ENCODE measurements at places on chromosomes 7 and 10. TPM values are rescaled to one million over a fixed set of nuclear protein-coding genes. Genes with fewer than 3 reads are reported as not detected.

DNA sequence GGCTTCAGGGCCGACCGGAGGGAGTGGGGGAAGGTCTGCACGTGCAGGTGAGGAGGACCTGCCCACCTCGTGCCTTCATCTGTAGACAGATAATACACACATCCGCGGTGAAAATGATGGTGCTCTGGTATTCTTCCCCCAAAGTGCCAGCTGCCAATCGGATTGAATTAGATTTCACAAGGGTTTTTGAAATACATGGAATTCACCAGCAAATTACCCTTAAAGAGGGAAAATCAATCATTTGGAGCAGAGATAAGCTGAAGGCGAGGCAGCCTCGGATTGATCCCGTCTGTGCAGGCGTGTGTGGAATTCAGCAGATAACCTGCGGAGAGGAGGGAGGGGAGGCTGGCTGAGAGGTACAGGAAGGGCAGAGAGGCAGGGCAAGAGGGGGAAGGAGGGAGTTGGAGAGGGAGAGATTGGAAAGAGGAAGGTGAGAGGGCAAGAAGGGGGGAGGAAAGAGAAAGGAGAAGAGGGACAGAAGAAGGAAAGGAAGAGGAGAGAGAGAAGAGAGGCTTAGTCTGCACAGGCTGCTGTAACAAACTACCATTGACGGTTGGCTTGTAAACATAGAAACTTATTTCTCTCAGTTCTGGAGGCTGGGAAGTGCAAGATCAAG, 84.2 kb downstream of the C10orf105 start:
- DNase-seq, result no peak

GRCh38 chr10:131909014-131909808, 8.4 kb downstream of the PPP2R2D start:
- DNase-seq, result no peak

- DNase-seq, result no peak
Measured at GRCh38 chr10:75803816-75804552, 372.6 kb downstream of the LRMDA start.

DNA sequence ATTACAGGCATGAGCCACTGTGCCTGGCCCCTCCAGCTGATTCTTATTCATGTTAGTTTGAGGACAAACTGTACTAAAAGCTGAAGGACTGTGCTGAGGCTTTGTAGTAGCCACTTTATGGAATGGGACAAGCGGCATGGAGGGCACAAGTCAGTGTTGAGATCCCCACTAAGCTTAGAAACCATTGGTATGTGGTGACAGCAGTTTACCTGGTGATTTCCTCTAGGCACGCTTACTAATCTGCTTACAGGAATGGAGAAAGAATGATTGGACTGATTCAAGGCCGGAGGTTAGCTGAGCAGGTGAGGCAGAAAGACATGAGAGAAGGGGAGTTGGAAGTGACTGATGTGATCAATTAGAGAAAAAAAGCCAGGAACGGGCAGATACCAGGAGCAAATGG, 3.7 kb downstream of the ZNF398 start:
- DNase-seq, result no peak

- no peak for DNase-seq
Measured at GRCh38 chr10:2746638-2747037, 320.7 kb upstream of the PFKP start.

DNA sequence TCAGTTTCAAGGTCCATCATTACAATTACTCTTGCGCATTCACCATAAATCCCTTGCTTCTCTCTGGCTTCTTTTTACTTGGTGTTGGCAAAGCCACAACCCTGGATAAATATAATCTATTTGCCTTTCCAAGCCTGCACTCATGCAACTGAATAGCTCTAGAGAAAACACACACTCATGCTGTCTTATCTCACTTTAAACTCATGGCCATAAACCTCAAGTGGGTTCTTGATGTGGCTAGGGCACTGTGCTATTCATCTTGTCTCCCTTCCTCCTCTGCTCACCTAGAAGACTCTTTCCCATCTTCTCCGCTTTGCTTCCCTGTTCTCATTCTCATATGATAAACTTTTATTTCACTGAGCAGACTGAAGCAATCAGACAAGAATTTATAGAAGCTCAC, 165.4 kb upstream of the MTPN start:
- DNase-seq, result no peak

DNA sequence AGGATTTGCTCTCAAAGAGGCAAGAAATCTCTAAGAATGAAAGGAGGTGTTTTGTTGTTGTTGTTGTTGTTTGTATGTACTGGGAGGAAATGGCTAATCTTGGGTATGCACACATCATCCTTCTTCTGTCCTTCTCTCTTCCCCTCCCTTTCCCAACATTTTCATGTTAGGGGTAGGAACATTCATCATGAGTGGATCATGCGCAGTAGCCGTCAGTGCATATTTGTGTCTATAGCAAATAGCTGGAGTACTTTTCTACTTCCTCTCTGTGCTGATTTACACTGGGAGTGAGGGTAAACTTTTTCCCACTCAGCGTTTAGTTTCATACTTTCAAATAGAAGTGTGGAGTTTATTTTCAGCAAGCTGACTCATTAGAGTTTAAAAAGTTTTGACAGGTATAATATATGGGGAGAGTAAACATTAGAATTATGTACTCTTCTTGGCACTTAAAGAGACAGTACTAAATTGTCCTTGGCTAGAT, 80.5 kb upstream of the PRKG1 start:
- DNase-seq, result no peak

- no peak for DNase-seq
Measured at GRCh38 chr10:8305876-8306652, 251.6 kb downstream of the GATA3 start.

- peak; percentile 57 for DNase-seq
Measured at GRCh38 chr10:97333601-97334369, 744 bp downstream of the FRAT2 start.

GRCh38 chr10:101934686-101935305, 91.2 kb upstream of the KCNIP2 start:
- no peak for DNase-seq

DNA sequence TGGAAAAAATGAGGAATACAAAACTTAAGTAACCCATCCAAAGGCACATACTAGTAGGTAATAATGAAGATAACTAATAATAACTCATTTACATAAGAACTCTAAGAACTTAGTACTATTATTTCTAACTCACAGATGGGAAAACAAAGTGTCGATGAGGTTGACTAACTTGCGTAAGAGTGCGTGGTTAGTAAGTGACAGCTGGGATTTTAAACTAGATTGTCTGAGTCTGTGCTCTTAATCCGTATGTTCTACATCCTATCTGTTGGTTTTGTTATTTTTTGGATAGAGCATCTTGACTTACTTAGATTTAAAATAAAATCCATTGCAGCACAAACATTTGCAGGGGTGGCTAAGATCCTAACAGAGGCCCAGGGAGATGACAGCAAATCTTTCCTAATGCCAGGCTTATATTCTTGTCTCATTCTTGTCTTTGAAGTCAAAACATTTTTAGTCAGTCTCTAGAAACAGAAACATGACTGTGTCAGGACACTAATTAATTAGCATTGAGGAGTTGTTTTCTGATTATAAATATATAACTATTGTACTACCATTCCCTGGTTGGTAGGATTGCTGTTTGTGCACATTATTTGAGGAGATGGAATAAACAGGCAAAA, 11.7 kb downstream of the RPA3 start:
- no peak for DNase-seq

GRCh38 chr7:155229548-155230168, 68.0 kb upstream of the INSIG1 start:
- no peak for DNase-seq

GRCh38 chr10:102310361-102311024, 65.2 kb downstream of the GBF1 start:
- DNase-seq, result no peak

GRCh38 chr10:99788598-99789256, 6.3 kb downstream of the ABCC2 start:
- DNase-seq, result no peak

DNA sequence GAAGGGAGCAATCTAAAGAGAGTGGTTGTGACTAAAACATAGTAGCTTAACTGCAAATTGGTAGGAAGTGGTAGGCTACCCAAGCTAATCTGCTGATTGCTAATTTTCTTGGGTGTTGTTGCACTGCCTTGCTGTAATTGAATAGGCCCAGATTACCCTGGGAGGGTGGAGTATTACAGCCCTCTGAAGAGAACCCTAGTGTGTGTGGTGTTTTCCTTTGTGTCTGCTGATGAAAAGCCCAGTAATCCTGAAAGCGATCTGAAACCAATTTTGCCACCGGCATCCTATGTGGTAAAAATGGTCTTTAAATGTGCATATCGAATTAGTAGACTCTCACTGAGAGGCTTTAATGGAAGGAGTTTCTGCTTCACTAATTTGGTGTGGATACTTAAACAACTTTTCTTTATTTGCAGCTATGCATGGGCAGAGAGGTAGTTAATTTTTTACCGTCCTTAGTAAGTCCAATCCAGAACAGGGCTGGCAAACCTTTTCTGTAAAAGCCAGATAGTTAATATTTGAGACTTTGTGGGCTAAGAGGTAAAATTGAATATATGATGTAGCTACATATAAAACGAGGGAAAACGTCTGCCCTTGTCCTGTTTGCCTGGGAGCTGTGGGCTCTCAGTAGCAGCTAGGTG, 92.5 kb downstream of the CSTF2T start:
- no peak for DNase-seq

- no peak for DNase-seq
Measured at GRCh38 chr7:69232445-69233376, 365.6 kb upstream of the AUTS2 start.

DNA sequence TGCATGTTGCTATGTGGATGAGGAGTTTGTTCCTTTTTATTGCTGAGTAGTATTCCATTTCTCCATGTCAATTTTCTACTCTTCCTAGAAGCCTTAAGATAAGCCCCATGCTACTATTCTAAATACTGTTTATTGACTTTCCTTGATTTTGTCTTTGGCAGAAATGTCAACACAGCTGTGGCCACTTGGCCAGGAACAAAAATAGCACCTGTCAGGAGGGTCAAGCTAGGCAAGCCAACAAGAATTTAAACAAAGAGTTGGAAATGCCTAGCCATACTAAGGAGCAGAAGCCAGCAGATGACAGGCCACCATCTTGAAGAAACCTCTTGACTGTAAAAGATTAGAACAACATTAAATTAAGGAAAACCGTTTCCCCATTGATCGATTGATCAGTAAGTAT, 34.7 kb downstream of the JAZF1 start:
- no peak for DNase-seq

GRCh38 chr7:108038986-108039385, 36.0 kb upstream of the LAMB1 start:
- no peak for DNase-seq

- no peak for DNase-seq
Measured at GRCh38 chr10:10914144-10914543, 103.5 kb upstream of the CELF2 start.

GRCh38 chr7:93262535-93262934, 30.4 kb downstream of the VPS50 start:
- DNase-seq, result no peak

- DNase-seq, result no peak
Measured at GRCh38 chr7:28903730-28904577, 54.2 kb downstream of the TRIL start.

DNA sequence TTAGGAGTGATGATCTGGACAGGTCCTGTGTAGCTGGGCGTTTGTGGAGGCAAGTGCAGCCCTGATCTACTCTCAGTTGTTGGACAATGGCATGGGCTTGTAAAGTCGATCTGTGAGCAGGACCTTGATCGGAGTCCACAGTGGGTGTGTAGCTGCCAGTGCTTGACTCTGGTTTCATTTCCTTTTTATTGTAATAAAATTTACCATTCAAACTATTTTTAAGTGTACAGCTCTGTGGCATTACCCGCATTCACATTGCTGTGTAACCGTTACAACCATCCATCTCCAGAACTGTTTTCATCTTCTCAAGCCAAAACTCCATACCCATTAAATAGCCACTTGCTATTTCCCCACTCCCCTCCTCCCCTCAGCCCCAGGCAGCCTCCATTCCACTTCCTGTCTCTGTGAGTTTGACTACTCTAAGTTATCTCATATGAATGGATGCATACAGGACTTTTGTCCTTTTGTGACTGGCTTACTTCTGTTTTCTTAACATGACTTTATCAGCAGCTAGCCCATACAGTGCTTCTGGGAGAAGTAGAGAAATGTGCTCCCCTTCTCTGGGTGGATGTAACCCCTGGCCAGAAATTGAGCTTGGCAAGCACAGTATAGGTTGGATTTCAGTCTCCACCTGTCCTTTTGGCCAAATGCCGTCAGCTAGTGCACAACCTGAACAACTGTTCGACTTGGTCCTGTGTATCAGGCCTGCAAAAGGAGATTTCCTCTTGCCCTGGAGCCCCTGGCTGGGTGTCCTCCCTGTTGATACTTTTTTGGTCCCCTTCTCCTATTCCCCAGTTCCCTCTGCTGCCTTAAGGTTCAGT, 180.0 kb downstream of the LRMDA start:
- no peak for DNase-seq

DNA sequence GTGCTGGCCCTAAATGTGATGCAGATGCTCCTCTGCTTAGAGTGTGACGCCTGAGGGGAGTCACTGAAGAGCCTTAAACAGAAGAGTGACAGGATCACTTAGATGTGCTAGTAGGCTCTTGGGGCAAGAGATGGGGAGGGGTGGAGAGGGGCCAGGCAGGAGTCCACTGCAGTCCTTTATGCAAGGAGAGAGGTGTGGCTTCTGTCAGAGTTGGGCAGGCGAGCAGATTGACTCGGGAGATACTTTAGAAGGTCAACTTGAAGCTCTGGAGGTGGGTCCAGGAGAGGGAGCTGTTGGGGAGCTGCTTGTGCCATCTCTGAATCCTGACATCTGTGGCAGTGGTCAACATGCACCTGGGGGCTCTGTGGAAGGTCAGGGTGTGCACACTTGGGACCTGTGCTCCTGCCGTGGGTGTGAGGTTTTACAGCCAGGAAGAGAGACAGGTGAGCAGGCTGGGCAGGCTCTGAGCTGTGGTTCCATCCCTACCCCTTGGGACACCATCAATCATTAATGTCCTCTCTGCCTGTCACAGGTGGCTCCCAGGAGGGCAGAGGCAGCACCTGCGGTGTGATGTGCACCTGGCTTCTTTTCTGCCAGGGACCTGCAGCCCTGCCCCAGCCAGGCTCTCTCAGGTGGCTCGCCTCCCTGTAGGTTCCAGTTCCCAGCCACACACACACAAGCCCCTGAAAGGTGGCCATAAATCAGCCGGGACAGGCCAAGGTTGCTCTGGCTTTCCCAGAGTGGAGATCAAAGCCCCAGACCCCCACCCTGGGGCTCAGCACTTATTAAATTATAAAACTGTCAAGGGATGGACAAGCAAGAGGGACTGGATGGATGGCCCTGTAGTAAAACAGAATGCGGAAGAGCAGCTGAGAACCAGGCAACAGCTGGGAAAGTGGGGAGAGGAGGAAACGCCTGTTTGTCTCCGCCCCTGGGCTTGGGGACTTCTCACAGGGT, 14.0 kb downstream of the NEURL1 start:
- no peak for DNase-seq

- no peak for DNase-seq
Measured at GRCh38 chr10:22816298-22816653, 101.9 kb upstream of the PIP4K2A start.

IRF5 gene
- total RNA-seq, result 13.5 TPM

TMEM248 gene
- 87.3 TPM for total RNA-seq

PGAM2 gene
- 1.1 TPM for total RNA-seq

EXOSC1 gene
- 42.2 TPM for total RNA-seq

HPS1 gene
- 88.5 TPM for total RNA-seq

SERPINE1 gene
- total RNA-seq, result 0.39 TPM

LRRD1 gene
- total RNA-seq, result 0.44 TPM

WNT16 gene
- not detected for total RNA-seq

EVX1 gene
- total RNA-seq, result not detected

APBB1IP gene
- total RNA-seq, result 86.4 TPM

All from CD4-positive, CD25-positive, alpha-beta regulatory T cell (primary cell).